ENCODE measurements at places on chromosomes 2 and 18.

DNA sequence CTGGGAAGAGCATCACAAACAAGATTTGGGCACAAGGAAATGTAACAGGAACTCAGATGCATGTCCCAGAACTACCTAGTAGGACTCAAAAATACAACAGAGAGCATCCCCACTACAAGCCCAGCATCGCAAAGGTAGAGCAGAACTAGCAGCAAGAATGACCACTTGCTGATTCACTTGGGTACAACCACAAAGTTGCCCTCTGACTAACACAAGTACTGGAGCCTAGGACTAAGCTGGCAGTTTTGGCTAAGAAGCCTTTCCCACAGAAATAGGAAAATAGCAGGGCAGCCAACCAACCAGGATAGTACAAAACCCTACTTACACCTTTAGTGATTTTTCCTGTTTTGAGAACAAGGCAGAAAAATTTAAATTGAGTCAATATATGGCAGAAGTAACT is 193.8 kb downstream of the PAX3 start:
- no peak for DNase-seq

GRCh38 chr2:119422360-119423107 is 9.1 kb upstream of the TMEM37 start:
- DNase-seq: no peak

DNA sequence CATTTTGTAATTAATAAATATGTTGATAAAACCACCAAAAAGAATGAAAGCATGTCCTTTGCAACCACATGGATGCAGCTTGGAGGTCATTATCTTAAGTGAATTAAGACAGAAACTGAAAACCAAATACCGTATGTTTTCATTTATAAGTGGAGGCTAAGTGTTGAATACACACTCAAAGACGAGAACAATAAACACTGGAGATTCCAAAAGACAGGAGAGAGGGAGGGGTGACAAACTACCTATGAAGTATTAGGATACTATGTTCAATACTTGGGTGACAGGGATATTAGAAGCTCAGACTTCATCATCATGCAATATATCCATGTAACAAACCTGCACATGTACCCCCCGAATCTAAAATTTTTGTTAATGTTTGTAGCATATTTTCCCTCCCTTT is 7.0 kb downstream of the ERLEC1 start:
- no peak for DNase-seq

DNA sequence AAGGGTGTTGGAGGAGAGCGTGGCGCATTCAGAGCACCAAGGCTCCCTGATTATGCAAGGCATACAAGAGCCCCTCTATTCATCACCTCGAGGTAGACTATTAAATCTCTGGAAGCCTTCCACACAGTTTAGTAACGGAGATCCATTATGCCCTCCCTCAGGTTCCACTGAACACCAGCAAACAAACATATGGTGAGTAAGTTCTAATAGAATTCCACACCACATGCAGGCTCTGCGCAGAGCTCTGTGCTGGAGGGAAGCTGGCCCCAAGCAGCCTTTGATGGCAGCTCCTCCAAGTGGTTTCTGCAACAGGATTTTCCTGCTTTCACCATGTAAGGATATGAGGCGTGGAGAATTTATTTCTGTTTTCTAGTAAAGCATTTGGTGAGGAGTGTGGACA is 238.6 kb downstream of the C1D start:
- DNase-seq: no peak

- no peak for DNase-seq
Observed at GRCh38 chr2:100151310-100151709, 8.9 kb upstream of the AFF3 start.

DNA sequence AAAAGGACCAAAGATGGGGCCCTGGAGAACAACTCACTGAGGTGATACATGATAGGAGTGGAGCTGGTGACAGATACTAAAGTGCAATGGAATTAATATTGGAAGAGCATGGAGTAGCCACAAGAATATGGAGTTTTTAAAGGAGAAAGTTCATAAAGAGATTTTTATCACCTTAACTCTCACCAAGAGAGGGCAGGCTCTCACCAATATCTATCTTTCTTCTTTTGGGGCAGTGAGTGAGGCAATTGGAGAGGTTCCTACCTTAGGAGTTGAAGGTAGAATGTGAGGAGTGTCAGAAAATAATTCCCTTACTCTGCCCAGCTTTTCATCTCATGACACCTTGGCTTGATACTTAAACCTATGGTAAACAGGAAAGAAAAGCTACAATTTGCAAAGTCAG is 233.7 kb upstream of the CWC22 start:
- DNase-seq: no peak

DNA sequence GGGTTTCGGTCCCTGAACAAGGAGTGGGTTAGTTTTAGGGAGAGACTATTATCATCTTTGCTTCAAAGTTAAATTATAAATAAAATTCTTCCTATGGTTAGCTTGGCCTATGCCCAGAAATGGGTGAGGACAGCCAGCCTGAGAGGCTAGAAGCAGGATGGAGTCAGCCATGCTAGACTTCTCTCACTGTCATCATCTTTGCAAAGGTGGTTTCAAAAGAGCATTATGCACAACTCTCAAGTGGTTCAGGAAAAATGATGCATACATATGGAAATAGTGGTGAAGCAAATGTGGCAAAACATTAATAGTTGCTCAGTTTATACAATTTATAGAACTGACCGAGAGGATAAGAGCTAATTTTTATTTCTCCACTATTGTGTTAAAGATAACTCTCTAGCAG is 283.9 kb upstream of the FBXO11 start:
- no peak for DNase-seq

DNA sequence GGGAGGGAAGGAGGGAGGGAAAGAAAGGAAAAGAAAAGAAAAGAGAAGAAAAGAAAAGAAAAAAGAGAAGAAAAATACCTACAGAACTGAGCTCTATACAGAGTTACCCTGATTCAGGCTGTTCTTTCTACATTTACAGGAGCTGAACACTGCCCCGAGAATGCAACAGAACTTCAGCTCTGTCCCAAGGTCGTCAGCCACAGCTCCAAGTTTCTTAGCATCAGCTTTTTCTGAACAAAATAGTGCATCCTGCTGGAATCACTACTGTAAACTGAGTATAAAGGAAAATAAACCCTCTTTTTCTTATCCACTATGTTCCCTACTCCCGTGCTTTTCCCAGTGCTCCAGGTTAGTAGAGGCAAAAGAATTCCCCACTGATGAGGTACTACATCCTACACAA is 4.7 kb upstream of the PPP4R1 start:
- no peak for DNase-seq

All from NCI-H1092 (cell line).